NCI-H2227 treated with DMSO at 0.1 percent for 48 hours (cell line): ENCODE measurements at places on chromosomes 3 and 15.

DNA sequence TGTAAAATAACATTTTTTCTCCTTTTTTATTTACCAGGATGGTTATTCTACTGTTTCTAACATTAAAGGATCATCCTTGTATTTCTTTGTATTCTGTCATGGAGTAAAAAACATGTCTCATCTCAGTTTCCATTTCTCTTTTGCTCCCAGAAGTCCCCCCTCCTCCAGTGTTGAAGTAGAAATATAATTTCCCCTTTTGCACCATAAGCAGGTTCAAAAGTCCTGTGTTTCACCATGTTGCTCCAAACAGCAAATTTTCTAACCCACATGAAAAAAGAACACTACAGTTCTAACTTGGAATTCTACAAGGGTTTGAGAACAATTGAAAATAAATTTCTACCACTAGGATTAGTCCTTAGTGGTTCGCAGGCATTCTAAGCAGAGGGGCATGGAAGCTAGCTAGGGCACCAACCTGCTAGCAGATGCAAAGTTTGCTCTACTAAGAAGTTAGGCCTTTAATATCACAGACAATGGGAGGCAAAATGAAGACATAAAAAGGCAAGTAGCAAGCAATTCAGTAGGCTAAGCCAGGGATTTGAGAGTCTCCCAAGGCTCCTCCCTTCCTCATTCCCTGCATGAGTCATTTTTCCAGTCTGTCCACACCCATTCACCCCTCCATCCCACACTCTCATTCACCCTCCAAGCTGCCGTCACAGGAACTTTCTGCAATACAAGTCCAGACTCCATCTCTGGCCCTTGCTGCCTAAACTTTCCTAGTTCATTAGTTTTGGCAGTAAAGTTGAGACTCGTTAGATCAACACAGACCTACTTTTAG lies 2.3 kb upstream of the MBNL1 start:
- DNase-seq = no peak

- DNase-seq = no peak
Observed at GRCh38 chr3:69764861-69765260, 25.6 kb downstream of the MITF start.

DNA sequence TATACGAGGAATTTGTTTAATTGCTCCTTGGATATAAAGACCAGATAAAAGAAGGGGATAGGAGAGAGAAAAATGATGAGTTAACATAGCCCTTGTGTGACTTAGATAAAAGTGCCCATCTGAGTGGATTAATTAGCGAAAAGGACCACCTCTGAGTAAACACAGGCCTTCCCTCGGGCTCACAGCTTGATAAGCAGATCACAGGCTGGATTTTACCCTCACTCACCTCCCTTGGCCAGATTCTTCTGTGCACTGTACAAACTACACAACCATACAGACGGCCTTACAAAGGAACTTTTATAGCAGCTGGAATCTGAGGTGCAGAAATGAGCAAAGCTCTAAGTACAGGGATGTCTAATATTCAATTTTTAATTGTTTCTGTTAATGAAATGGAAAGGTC lies 112.4 kb upstream of the STT3B start:
- no peak for DNase-seq

- no peak for DNase-seq
Observed at GRCh38 chr3:129656659-129657247, 50.3 kb upstream of the PLXND1 start.

- no peak for DNase-seq
Observed at GRCh38 chr3:182636646-182637045, 156.7 kb upstream of the ATP11B start.

DNA sequence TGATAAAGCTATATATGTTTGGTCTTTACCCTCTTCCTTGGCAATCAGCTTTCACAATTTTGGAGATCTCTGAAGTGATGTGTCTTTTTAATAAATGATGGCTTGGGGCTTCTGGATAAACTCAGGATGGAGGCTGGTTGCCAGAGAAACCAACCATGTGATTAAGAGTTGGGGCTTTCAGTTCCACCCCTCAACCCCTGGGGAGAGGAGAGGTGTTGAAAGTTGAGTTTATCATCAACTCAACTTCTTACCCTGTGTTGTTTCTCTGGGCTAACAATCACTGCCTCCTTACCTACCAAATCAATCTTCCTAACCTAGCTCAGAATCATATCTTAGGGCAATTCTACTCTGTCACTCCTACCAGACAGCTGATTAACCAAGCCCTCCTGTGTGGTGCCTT lies 735.8 kb downstream of the ZPLD1 start:
- DNase-seq = no peak
